ENCODE measurements at places on chromosomes 2 and 18.

DNA sequence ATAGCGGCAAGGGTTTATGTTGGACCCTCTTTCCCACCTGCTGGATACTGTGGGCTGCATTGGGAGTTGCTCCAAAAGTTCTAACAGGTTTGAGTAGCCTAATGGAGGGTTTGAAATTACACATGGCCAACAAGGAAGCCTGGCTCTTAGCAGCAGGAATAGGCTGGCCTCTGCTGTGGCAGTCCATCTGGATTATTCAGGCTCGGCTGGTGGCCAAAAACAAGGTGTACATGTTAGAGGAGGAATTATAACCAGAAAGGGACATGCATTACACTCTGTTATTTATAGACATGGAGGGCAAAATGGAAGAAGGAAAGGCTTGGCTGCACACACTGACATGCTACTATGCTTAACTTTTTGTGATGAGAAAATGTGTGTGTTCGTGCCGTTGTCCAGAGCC is 61.1 kb upstream of the NRXN1 start:
- H3K4me3 ChIP-seq = no peak overlapping the region
- DNase-seq = no peak
- no peaks in the 10 kb centered on the region for H3K27me3 ChIP-seq
- H3K4me1 ChIP-seq = no peaks in the 10 kb centered on the region

- peaks cover 66% of the 10 kb centered on the region for H3K4me1 ChIP-seq
- H3K4me3 ChIP-seq = no peak overlapping the region
- peaks cover 17% of the 10 kb centered on the region for H3K36me3 ChIP-seq
- H3K27ac ChIP-seq = no peak overlapping the region
- no peak for DNase-seq
- H3K27me3 ChIP-seq = no peaks in the 10 kb centered on the region
These were observed 16.2 kb downstream of the CEP68 start for GRCh38 chr2:65072181-65072970.

DNA sequence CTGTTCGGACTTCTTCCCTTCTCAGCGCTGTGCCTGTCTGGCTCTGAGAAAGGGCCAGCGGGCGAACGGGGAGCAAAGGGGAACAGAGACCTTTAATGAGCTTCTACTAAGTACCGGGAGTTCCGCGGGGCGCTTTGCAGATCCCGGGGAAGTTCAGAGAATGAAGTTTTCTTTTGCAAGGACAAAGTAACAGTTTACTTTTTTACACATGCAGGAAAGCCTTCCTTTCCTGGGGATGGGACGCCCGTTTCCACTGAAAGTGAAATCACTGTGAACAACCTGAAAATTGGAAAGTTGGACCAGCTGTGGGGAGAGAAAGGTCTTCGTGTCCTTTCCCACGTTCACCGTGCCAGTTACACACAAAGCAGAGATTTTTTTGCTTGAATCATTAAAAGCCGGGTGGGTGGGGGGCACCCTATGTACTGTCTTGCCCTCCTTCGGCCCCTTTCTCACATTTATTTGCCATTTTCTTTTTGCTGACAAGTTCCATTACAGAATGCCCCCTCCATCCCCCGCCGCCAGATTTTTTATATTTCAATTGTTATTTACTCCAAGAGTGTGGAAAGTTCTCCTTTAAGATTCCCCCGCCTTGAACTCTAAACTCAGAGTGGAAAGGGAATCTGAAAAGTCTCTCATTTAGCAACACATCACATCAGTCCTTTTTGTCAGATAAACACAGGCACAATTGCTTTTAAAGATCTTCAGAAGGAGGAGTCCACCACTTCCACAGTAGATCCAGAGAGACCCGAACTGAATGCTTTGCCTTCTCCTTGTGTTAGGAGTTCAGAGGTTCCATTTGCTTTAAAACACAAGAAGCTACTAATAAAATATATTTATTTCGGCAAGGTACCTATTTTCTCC is 1.1 kb upstream of the FN1 start:
- peak overlapping the region; percentile 87 for H3K27ac ChIP-seq
- peak overlapping the region; percentile 69 for H3K4me3 ChIP-seq
- H3K36me3 ChIP-seq = no peaks in the 10 kb centered on the region
- DNase-seq = no peak
- H3K27me3 ChIP-seq = no peaks in the 10 kb centered on the region
- H3K4me1 ChIP-seq = peaks cover 9% of the 10 kb centered on the region

GRCh38 chr2:86703704-86704361 is 16.3 kb upstream of the RMND5A start:
- H3K4me3 ChIP-seq = no peak overlapping the region
- no peaks in the 10 kb centered on the region for H3K27me3 ChIP-seq
- no peaks in the 10 kb centered on the region for H3K36me3 ChIP-seq
- H3K4me1 ChIP-seq = no peaks in the 10 kb centered on the region
- DNase-seq = no peak

GRCh38 chr2:71876542-71877451 is 270.9 kb downstream of the CYP26B1 start:
- DNase-seq = no peak
- H3K27me3 ChIP-seq = no peaks in the 10 kb centered on the region
- no peaks in the 10 kb centered on the region for H3K4me1 ChIP-seq
- no peak overlapping the region for H3K27ac ChIP-seq
- no peaks in the 10 kb centered on the region for H3K36me3 ChIP-seq

- no peaks in the 10 kb centered on the region for H3K4me1 ChIP-seq
- H3K4me3 ChIP-seq = no peak overlapping the region
- H3K27me3 ChIP-seq = no peaks in the 10 kb centered on the region
- no peak overlapping the region for H3K27ac ChIP-seq
- no peaks in the 10 kb centered on the region for H3K36me3 ChIP-seq
These were observed 109.0 kb upstream of the SLC35G4 start for GRCh38 chr18:11500153-11501122.

DNA sequence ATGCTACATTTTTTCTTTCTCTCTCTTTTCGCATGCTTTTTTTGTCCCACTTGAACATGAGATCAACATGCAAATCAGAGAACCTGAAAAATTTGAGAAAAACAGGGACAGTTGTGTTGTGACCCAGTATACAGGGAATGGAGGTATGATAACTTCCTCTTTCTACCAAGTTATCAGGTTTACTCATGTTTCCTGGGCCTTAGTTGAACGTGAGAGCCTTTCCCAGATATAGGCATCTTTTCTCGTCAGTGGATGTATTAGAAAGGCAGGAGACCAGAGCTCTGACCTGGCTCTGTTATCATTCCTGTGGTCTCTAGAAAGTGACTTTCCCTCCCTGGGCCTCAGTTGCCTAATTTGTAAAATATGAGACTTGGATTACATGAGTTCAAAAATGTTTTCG is 30.1 kb upstream of the FAM117B start:
- no peak for DNase-seq
- no peaks in the 10 kb centered on the region for H3K4me1 ChIP-seq
- H3K4me3 ChIP-seq = no peak overlapping the region
- no peaks in the 10 kb centered on the region for H3K27me3 ChIP-seq

- peak overlapping the region; percentile 55 for H3K27ac ChIP-seq
- no peak for DNase-seq
- no peak overlapping the region for H3K4me3 ChIP-seq
- no peaks in the 10 kb centered on the region for H3K36me3 ChIP-seq
These were observed 82.0 kb downstream of the THADA start for GRCh38 chr2:43513796-43514195.

DNA sequence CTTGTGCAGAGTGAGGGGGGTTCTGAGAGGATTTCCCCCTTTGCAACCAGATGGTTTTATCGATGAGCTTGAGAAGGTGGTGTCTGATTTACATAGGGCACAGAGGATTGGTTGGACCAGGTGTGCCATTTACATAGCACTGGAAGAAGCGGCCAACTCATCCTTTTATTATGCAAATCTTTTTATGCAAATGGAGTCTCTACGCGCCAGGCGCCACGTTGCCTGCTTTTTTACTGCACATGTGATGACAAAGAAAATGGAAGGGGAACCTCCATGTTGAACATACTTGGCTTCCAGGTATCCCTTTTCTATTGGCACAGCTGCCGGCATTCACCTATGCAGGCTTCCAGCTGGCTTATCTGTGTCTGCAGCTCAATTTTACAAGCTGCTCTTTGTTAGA is 18.4 kb upstream of the TXNL4A start:
- H3K27me3 ChIP-seq = no peaks in the 10 kb centered on the region
- no peak for DNase-seq
- H3K36me3 ChIP-seq = no peaks in the 10 kb centered on the region
- no peak overlapping the region for H3K27ac ChIP-seq

GRCh38 chr2:198254536-198255090 is 450.2 kb downstream of the PLCL1 start:
- H3K4me3 ChIP-seq = no peak overlapping the region
- no peak for DNase-seq
- no peaks in the 10 kb centered on the region for H3K27me3 ChIP-seq
- H3K4me1 ChIP-seq = peaks cover 6% of the 10 kb centered on the region
- no peaks in the 10 kb centered on the region for H3K36me3 ChIP-seq
